Endodermal cell (in vitro differentiated cells): ENCODE measurements at places on chromosomes 5 and 9. TPM values are rescaled to one million over a fixed set of nuclear protein-coding genes. Genes with fewer than 3 reads are reported as not detected.

Gene RNF183
- 0.50 to 1.0 TPM (median 0.97 TPM) in 3 replicates for total RNA-seq

Gene ACSL6
- total RNA-seq: 0.04 TPM in 1 of 3 replicates, not detected in the others

Gene GRIA1
- 0.28 TPM in 1 of 3 replicates, not detected in the others for total RNA-seq

Gene MEIKIN
- total RNA-seq: not detected in 3 replicates

Gene MTX3
- 35.7 to 41.5 TPM (median 39.7 TPM) in 3 replicates for total RNA-seq

Gene STK32A
- total RNA-seq: 7.4 and 9.8 TPM in 2 replicates

Gene TRIP13
- total RNA-seq: 21.9 and 24.2 TPM in 2 replicates

Gene CDC20B
- 0.16 to 0.20 TPM in 2 of 3 replicates, not detected in the other for total RNA-seq

Gene ANKRD34B
- 0.14 and 0.20 TPM in 2 replicates for total RNA-seq

Gene HSD17B3
- total RNA-seq: 0.40 and 0.41 TPM in 2 replicates

Gene ARID3C
- total RNA-seq: 0.63 to 1.1 TPM (median 0.80 TPM) in 3 replicates
